ENCODE measurements at places on chromosomes 12 and 14. TPM values are rescaled to one million over a fixed set of nuclear protein-coding genes. Genes with fewer than 3 reads are reported as not detected.

- peak overlapping the region; percentile 59 for H3K27ac ChIP-seq
Measured at GRCh38 chr12:132505105-132505851, 15.3 kb downstream of the FBRSL1 start.

Gene RNASE3
- not detected for polyA plus RNA-seq

Gene KRT82
- polyA plus RNA-seq, result not detected

- DNase-seq, result no peak
- no peak overlapping the region for H3K27ac ChIP-seq
- peaks cover 25% of the 10 kb centered on the region for H3K27me3 ChIP-seq
Measured at GRCh38 chr14:71203306-71203705, 296.0 kb downstream of the PCNX1 start.
